Activated CD8-positive, alpha-beta T cell treated with anti-CD3 and anti-CD28 coated beads for 36 hours (primary cell): ENCODE measurements at places on chromosomes 1 and 21.

DNA sequence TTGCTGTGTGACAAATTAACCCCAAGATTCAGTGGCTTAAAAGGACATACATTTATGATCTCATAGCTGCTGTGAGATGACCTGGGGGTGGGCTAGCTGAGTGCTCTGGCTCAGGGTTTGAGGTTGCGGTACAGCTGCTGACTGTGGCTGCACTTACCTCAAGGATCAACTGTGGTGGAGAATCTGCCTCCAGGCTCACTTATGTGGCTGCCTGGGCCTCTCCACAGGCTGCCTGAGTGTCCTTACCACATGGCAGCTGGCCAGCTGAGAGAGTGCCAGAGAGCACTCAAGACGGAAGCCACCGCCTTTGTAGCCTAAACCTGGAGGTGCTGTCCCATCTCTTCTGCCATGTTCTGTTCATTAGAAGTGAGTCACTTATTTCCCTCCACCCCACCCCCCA is 5.7 kb downstream of the LRRC71 start:
- no peak overlapping the region for H3K4me3 ChIP-seq
- DNase-seq: peak; percentile 89

DNA sequence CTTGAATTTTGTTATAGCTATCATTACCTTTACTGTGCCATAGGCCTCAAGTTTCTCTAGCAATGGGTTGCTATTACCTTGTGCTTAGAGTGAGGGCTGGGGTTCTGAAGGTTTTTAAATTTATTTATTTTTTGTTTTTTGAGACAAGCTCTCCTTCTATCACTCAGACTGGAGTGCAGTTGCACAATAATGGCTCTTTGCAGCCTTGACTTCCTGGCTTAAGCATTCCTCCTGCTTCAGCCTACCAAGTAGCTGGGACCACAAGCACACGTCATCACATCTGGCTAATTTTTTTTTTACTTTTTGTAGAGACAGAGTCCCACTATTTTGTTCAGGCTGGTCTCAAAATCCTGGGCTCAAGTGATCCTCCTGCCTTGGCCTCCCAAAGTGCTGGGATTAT is 41.5 kb downstream of the SNX27 start:
- peaks cover 24% of the 10 kb centered on the region for H3K36me3 ChIP-seq
- no peaks in the 10 kb centered on the region for H3K27me3 ChIP-seq
- peaks cover 10% of the 10 kb centered on the region for H3K4me1 ChIP-seq
- no peak overlapping the region for H3K27ac ChIP-seq
- DNase-seq: no peak
- no peak overlapping the region for H3K4me3 ChIP-seq

GRCh38 chr1:35264871-35265270 is 3.6 kb upstream of the ZMYM4 start:
- H3K4me1 ChIP-seq: peaks cover 15% of the 10 kb centered on the region
- peaks cover 4% of the 10 kb centered on the region for H3K36me3 ChIP-seq
- H3K27me3 ChIP-seq: peaks cover 6% of the 10 kb centered on the region
- H3K4me3 ChIP-seq: no peak overlapping the region

DNA sequence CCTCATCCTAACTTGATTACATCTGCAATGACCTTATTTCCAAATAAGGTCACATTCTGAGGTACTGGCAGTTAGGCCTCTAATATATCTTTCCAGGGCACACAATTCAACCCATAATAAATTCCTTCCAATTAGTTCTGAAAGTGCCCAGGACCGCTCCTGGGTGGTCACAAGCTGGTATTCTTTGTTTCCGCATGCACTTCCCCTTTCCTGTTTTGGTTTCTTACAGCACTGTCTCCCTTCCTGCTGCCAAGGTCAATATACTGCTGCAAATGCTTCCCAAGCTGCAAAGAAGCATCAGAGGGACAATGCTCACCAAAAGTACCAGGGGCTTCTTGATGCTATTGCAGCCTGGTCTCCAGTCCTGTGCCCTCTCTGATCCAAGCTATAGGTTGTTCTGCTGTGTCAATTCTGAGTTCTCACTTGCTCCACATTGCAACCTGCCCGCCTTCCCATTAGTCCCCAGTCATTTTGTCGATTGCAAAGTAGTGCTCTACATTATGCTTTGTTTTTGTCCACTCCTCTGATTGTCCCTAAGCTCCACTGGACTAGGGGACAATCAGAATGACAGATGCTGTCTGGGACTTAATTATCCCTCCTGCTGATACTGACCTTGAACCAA is 13.9 kb upstream of the XPR1 start:
- no peaks in the 10 kb centered on the region for H3K36me3 ChIP-seq
- H3K27me3 ChIP-seq: no peaks in the 10 kb centered on the region

DNA sequence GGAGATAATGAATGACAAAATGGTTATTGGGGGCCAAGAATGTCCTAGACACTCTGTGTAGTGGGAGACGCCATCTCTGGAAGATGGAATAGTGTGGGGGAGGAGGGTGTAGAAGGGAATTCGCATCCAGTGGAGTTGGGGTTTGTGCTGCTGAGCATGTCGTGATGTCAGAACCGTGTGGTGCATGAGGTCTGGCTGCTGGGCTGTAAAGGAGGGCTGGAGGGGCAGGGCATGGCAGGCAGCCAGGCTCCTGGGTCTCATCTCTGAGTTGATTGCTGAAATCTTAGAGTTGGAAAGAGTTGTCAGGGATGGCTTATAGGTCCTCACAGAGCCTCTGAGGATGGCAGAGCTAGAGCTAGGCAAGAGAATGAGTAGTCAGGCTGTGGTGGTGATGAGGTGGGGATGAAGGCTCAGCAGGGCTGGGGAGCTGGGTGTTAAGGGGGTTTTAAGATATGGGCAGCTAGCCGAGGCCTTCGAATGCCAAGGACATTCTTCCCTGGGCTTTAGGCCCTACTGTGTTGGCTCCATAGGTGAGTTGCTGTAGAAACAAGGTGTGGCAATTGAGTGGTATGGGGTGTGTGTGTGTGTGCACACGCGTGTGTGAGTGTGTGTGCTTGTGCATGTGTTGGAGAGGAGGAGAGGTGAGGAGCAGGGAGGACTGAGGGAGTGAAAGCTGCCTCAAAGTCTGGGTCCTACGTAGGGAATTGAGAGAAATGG is 1.9 kb downstream of the PPFIA4 start:
- no peak overlapping the region for H3K27ac ChIP-seq
- no peak for DNase-seq
- H3K36me3 ChIP-seq: peaks cover 24% of the 10 kb centered on the region
- peaks cover 17% of the 10 kb centered on the region for H3K4me1 ChIP-seq
- H3K4me3 ChIP-seq: peak overlapping the region; percentile 89
- peaks cover 10% of the 10 kb centered on the region for H3K27me3 ChIP-seq

DNA sequence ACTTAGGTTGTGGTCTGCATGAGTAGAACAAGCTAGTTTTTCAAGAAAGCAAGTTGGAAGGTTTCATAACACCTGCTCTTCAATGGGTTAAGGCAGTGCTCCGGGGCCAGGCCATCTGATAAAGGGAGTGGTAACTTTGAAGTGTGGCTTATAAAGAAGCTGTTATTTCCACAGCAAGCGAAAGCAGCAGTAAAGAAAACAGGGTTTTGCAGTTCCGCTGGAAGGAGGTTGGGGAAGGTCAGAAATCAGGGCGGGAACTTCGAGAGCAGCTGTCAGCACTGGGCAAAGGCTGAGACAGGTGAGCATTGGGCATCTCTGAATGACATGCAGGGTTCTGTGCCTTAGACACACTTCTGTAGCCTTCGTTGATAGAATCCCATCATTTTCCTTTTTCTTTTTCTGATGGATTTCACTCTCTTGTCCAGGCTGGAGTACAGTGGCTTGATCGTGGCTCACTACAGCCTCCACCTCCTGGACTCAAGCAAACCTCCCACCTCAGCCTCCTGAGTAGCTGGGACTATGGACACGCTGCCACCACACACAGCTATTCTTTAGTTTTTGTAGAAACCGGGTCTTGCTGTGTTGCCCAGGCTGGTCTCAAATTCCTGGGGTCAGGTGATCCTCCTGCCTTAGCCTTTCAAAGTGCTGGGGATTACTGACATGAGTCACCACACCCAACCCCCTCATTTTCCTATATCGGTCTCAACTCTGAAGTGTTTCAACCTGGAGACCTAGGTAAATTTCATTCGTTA is 20.5 kb downstream of the TMEM51 start:
- peaks cover 2% of the 10 kb centered on the region for H3K36me3 ChIP-seq
- no peak overlapping the region for H3K4me3 ChIP-seq
- H3K27me3 ChIP-seq: peaks cover 33% of the 10 kb centered on the region
- peaks cover 25% of the 10 kb centered on the region for H3K4me1 ChIP-seq
- DNase-seq: no peak
- H3K27ac ChIP-seq: no peak overlapping the region

DNA sequence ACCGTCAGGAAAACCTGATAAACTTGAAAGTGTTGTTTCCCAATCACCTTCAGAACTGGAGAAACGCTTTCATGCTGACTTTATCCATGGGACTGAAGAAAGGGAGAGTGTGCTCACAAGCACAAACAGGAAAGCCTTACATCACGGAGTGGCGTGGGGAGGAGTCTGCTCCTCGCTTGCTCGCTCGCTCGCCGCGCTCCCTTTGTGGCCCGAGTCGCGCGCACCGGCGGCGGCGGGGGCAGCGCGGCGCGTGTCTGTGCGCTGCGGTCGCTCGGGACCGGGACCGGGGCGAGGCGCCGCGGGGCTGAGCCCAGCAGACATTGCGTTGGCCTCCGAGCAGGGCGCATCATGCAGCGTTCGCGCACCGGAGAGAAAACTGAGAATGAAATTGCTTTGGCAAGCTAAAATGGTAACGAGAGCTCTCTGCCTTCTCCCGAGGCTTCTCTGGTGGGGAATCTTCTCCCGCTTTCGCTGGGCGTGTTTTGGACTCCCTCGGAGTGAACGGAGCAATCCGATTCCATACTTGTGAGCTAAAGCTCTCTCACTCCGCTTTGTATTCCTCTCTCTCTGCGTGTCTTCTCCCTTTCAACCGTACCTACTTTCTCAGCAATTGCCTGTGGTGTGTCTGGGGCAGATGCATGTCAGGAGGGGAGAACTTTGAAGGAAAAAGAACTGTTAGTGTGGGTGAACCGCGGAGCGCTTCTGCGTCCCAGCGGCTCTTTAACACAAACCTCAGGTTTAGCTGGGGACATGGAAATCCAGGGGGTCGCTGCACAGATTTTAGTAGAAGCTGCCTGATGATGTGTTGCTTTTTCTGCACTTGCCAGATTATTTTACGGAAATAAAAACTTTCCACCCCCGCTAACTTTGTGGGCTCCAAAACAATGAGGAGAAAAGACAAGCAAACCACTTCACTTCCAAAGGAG is at the start of gene RGL1:
Gene RGL1 (plus strand): TSS at position 205 of the 926 bp plus-strand sequence. CDS start 178 bp downstream, at position 383.
- H3K4me3 ChIP-seq: peak within 1 kb of the TSS; percentile 69
- no peak within 1 kb of the TSS for H3K27ac ChIP-seq
- peaks cover 5% of the 10 kb centered on the region for H3K4me1 ChIP-seq
- H3K36me3 ChIP-seq: peaks cover 8% of the 10 kb centered on the region
- peak; percentile 37 for DNase-seq

GRCh38 chr1:218436346-218436745 is 91.2 kb downstream of the TGFB2 start:
- H3K4me3 ChIP-seq: no peak overlapping the region
- H3K4me1 ChIP-seq: no peaks in the 10 kb centered on the region
- peaks cover 9% of the 10 kb centered on the region for H3K27me3 ChIP-seq
- no peak overlapping the region for H3K27ac ChIP-seq

DNA sequence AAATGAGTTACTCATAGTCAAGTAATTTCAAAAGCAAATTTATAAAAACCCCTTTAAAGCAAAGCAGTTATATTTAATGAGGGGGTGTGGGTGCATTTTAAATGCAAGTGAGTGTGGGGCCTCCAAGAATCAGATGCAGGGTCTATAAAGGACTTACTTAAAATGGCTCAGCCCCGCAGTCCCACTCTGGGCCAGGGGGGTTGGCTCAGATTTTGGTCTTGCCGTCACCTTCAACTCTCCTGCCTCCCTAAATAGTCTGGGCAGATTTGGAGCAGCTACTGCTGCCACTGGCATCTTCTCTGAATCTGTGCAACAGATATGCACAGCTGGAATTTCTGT is 16.2 kb downstream of the AMPD2 start:
- no peak overlapping the region for H3K4me3 ChIP-seq
- no peaks in the 10 kb centered on the region for H3K27me3 ChIP-seq
- H3K27ac ChIP-seq: no peak overlapping the region
- DNase-seq: no peak

- peak overlapping the region; percentile 87 for H3K4me3 ChIP-seq
- no peak overlapping the region for H3K27ac ChIP-seq
- H3K36me3 ChIP-seq: peaks cover 51% of the 10 kb centered on the region
- DNase-seq: no peak
Observed at GRCh38 chr1:246726255-246726679, 2.1 kb downstream of the SCCPDH start.

DNA sequence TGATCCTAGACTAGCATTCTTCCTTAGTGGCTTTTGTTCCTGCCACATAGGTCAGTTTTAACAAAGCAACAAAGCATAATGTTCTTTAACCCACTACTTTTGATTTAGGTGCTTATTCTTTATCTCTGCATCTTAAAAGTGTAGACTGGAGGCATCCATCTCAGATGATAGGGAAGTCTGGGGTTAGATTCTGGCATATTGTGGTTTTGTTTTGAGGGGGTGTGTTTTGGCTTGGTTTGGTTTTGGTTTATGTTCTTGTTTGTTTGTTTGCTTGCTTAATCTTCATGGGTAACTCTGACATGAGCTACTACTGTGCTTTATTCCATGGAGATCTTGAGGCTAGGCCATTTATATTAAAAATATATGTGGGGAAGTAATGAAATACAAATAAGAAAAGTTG is 40.3 kb upstream of the MYOCOS start:
- H3K27me3 ChIP-seq: no peaks in the 10 kb centered on the region
- H3K27ac ChIP-seq: peak overlapping the region; percentile 76
- H3K4me1 ChIP-seq: peaks cover 20% of the 10 kb centered on the region
- peaks cover 50% of the 10 kb centered on the region for H3K36me3 ChIP-seq
- no peak for DNase-seq
- H3K4me3 ChIP-seq: no peak overlapping the region

DNA sequence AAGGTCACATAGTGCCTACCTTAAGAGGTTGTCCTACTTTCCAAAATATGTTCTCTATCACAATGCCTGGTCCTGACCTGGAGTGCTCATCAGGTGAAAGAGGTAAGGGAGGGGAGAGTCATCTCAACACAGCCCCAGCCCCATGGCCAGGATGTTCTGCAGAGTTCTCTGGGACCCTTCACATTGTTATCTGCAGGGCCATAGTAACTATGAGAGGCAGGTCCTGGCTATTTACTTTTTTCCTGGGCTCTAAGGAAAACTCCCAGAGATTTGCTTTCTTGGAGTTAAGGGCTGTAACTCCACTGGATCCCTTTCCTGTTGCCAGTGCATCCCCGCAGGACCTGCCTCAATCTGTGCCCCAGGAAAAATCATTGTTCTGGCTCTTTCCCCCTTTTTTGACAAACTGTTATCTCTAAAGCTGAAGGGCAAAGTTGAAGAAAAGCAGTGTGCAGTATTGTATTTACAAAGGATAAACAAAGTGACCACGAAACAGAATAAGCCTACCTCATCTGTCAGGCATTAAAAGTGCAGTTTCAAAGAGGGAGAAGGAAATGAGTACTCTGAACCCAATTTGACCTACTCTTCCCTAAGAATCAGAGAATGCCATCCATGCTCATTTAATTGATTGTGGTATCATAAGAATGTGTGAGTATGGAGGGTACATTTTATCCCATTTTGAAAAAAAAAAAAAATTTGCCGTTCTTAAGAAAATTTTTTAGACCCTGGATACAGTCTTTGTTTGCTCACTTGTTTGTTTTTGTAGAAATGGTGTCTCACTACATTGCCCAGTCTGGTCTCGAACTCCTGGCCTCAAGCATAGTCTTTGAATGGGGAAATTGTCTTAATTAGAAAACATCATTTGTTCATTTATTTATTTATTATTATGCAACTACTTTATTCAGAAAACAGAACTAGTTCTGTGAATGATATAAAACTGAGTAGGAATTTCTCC is 149.6 kb downstream of the RHOU start:
- H3K27me3 ChIP-seq: no peaks in the 10 kb centered on the region
- H3K4me1 ChIP-seq: peaks cover 7% of the 10 kb centered on the region
- H3K36me3 ChIP-seq: no peaks in the 10 kb centered on the region
- no peak overlapping the region for H3K4me3 ChIP-seq
- no peak for DNase-seq
